ENCODE measurements at places on chromosomes 12 and 14. TPM values are rescaled to one million over a fixed set of nuclear protein-coding genes. Genes with fewer than 3 reads are reported as not detected.

The PTMS gene
- total RNA-seq: 669 TPM

The OASL gene
- not detected for total RNA-seq

The TSPAN19 gene
- total RNA-seq: 0.36 TPM

The SCYL2 gene
- total RNA-seq: 56.2 TPM

The EPS8 gene
- total RNA-seq: 26.7 TPM

The MIA2 gene
- total RNA-seq: 10.6 TPM

The RPS26 gene
- total RNA-seq: 32.3 TPM

The RNF212B gene
- total RNA-seq: not detected

The GLIPR1L1 gene
- not detected for total RNA-seq

The ART4 gene
- not detected for total RNA-seq

The CLEC4D gene
- not detected for total RNA-seq

The NKX2-8 gene
- not detected for total RNA-seq

The TTC9 gene
- total RNA-seq: 4.2 TPM

- DNase-seq: no peak
These were observed 125.0 kb upstream of the FUT8 start for GRCh38 chr14:65287264-65288131.

DNA sequence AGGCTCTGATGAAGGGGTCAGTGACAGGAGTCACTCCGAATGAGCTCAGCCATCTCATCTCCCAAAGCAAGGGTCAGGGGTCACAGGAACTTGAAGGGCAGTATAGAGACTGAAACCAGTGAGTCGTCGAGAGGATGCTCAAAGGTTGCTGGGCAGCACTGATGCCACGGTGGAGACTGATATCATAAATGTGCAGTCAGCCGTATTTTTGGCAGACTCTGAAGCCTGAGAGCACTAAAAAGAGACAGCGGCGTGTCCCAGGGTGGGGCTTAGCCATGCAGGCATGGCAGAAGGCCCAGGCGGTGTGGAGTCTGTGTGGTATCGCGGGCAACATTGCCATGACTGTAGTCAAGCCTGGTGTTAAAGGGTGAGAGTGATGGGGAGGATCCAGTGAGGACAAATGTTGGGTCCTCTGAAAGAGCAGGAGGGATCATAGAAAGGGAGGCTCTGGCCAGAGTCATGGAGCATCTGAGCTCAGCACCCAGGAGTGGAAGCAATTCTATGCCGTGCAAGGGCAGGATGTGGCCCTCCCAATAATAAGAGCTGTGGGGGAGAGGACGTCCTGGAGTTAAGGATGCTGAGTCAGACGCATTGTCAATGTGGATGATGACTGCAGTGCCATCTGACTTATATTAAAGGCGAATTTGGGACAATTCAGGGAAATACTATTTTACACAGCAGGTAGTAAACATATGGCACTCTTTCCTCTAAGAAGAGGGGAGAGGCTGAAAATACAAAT lies 241.2 kb upstream of the FKBP4 start:
- no peak for DNase-seq

- DNase-seq: no peak
These were observed 2.0 kb downstream of the RAP1B start for GRCh38 chr12:68612697-68613096.

- DNase-seq: no peak
These were observed 7.0 kb downstream of the MLF2 start for GRCh38 chr12:6745741-6746525.

- DNase-seq: no peak
These were observed 300.1 kb upstream of the FKBP4 start for GRCh38 chr12:2494486-2495192.

DNA sequence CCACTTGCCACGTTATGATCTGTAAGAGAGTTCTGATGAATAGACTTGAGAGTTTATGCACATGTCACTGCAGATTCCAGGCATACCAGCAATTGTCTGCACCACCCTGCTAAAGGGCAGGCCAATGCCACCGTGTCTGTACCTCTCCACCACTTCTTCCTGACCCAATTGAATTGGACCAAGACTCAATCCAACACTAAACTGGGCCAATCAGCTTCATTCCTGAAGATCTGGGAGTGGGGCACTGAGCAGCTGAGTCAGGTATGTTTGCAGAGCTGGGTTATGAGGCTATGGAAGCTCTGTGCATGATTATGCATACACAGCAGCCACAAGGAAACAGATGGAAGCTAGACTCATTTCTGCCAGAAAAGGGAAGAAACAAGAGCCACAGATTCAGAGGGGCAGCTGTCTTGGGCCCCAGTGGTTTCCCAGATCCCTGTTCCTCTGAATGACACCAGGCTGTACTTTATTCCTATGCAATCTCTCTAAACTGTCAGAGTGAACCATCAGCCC lies 28.0 kb downstream of the DAO start:
- no peak for DNase-seq

DNA sequence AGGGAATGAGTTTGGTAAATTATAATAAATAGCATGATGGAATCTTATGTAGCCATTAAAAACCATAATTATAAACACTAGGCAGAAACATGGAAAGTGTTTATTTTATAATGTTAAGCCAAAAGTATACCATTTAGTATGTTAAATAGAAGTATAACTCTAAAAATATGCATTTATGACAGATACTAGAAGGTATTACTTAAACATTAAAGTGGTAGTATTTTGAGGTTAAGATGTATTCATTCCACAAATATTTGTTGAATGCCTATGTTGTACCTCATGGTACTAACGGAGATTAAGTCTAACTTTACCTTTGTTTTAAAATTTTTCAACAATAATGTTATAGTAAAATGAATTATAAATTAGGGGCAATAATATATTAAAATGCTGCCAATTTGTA lies 24.1 kb downstream of the TTC8 start:
- DNase-seq: no peak

GRCh38 chr12:2879853-2880252 lies 2.8 kb downstream of the RHNO1 start:
- DNase-seq: no peak

DNA sequence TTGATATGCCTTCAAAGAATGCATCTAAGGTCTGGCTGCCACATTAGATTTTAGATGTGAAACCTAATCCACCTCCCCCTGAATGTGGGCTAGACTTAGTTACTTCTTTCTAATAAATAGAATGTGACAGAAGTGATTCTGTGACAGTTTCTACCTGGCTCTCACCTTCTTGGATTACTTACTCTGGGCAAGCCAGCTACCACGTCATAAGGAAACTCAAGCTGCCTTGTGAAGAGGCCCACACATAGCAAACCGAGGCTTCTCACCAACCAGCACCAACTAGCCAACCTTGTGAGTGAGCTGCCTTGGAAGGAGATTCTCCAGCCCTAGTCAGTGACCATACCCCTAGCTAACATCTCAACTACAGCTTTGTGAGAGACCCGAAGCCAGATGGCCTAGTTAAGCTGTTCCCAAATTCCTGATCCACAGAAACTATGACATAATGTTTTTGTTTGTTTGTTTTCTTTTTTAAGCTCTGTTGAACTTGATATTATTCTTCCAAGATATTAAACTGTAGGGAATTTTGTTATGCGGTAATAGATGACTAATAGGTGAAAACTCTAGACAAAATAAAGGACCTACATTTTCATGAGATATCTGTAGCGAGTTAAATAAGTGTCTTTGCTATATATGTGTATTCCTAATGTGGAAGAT lies 6.2 kb downstream of the GPR19 start:
- no peak for DNase-seq

- peak; percentile 44 for DNase-seq
These were observed at the start of gene PIANP for GRCh38 chr12:6700646-6701051. PIANP (minus strand) TSS chr12:6700815; CDS start chr12:6698061, 2,754 bp downstream.

DNA sequence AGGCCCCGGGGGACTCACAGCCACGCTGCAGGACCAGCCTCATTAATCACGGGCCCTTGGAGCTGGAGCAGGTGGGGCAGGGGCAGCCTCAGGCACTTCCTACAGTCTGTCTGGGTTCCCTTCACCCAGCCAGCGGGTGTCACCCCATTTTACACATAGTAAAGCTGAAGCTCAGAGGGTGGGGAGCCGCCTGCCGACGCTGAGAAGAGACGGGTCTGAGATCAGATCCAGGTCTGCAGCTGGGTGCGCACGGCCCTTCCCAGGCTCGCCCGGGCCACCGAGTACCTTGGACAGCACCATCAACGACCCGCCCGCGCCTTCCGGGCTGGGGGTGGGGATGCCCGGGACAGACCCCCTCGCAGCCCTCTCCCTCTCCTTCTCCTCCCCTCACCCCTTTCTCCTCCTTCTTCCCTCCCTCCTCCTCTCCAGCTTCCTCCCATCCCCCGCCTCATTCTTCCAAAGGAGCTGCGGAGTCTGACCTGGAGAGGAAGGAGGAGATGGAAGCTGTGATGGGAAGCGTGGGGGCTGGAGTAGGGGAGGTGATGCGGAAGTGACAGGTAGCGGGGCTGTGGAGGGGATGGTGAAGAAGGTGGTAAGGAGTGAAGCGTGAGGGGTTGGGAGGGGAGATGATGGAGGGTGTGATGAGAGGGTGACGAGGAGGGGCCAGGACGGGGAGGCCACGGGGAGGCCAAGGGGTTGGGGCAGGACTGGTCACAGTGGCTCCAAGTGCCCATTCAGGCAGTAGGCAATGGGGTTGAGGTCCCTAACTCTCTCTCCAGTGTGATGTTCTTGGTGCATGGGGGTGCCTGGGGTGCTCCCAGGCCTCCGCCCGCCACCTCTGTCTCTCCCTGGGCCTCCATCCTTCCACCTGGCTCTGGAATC lies 8.8 kb downstream of the DTX1 start:
- DNase-seq: peak; percentile 40

- DNase-seq: no peak
These were observed 418.2 kb downstream of the FLRT2 start for GRCh38 chr14:85948153-85948552.

All from neural crest cell (in vitro differentiated cells).